ENCODE measurements at places on chromosomes 3 and 15.

GRCh38 chr3:45881078-45882022 is 5.0 kb upstream of the CCR9 start:
- H3K4me1 ChIP-seq = peaks cover 7% of the 10 kb centered on the region
- H3K36me3 ChIP-seq = no peaks in the 10 kb centered on the region
- H3K27me3 ChIP-seq = peaks cover 22% of the 10 kb centered on the region
- no peak for DNase-seq

DNA sequence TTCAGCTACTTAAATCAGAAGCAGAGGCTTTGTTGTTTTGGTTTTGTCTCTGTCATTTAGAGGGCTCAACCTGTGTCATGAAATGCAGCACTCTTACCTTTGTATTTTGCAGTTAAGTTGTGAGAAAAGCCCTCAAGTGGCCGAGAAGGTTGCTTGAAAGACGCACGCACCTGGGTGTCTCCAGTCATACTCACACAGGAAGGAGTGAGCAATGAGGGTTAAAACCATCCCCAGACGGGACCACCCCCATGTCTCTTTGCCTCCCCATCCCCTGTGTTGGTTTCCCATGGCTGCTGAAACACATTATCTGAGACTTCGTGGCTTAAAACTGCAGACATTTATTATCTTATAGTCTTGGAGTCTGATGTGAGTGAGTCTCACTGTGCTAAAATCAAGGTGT is 376.1 kb upstream of the CFAP20DC start:
- DNase-seq = no peak
- no peaks in the 10 kb centered on the region for H3K4me1 ChIP-seq
- H3K27me3 ChIP-seq = no peaks in the 10 kb centered on the region

DNA sequence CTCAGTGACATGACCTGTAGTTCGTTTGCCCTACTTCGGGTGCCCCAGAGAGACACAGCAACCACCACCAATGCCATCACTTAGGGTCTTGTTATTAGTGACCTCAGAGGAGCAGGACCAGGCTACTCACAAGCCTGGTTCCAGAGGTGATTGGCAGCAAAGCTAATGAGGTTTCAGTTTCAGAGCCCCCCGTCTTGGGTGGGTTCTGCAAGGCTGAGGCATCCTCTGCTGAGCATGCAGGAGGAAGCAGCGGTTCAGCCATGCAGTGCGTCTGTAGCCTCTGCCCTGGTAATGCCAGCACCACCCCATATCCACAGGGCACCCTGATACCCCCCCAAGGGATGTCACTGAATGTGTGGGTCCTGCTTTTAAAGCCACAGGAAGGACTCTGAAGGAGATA is 39.0 kb upstream of the ITGA11 start:
- DNase-seq = no peak
- peaks cover 21% of the 10 kb centered on the region for H3K27me3 ChIP-seq
- H3K36me3 ChIP-seq = no peaks in the 10 kb centered on the region
- no peak overlapping the region for H3K27ac ChIP-seq
- H3K4me1 ChIP-seq = no peaks in the 10 kb centered on the region

- peaks cover 29% of the 10 kb centered on the region for H3K4me1 ChIP-seq
- H3K36me3 ChIP-seq = peaks cover 22% of the 10 kb centered on the region
- H3K4me3 ChIP-seq = no peak overlapping the region
- no peaks in the 10 kb centered on the region for H3K27me3 ChIP-seq
- no peak overlapping the region for H3K27ac ChIP-seq
Measured at GRCh38 chr3:107644631-107645030, 121.9 kb downstream of the BBX start.

- H3K4me3 ChIP-seq = no peak overlapping the region
- no peaks in the 10 kb centered on the region for H3K36me3 ChIP-seq
- DNase-seq = no peak
- H3K27ac ChIP-seq = no peak overlapping the region
Measured at GRCh38 chr3:25214034-25214433, 214.0 kb upstream of the RARB start.

- H3K4me3 ChIP-seq = no peak overlapping the region
- DNase-seq = no peak
- peaks cover 15% of the 10 kb centered on the region for H3K4me1 ChIP-seq
- no peaks in the 10 kb centered on the region for H3K27me3 ChIP-seq
Measured at GRCh38 chr3:111904376-111905241, 45.5 kb downstream of the PHLDB2 start.

GRCh38 chr15:74121039-74121438 is 9.3 kb upstream of the ISLR2 start:
- peak overlapping the region; percentile 43 for H3K4me3 ChIP-seq
- no peak overlapping the region for H3K27ac ChIP-seq
- no peaks in the 10 kb centered on the region for H3K36me3 ChIP-seq
- H3K27me3 ChIP-seq = peaks cover 7% of the 10 kb centered on the region

GRCh38 chr3:155704771-155705559 is 39.9 kb downstream of the PLCH1 start:
- H3K27me3 ChIP-seq = no peaks in the 10 kb centered on the region
- no peak overlapping the region for H3K4me3 ChIP-seq
- no peak overlapping the region for H3K27ac ChIP-seq

GRCh38 chr15:87609474-87609873 is 647.1 kb downstream of the NTRK3 start:
- no peaks in the 10 kb centered on the region for H3K27me3 ChIP-seq
- DNase-seq = no peak
- no peak overlapping the region for H3K27ac ChIP-seq

- H3K27ac ChIP-seq = no peak overlapping the region
- H3K27me3 ChIP-seq = no peaks in the 10 kb centered on the region
- H3K4me3 ChIP-seq = no peak overlapping the region
- H3K4me1 ChIP-seq = no peaks in the 10 kb centered on the region
Measured at GRCh38 chr3:192253138-192253887, 474.0 kb downstream of the FGF12 start.

GRCh38 chr15:51030649-51031316 is 63.9 kb downstream of the TNFAIP8L3 start:
- DNase-seq = no peak
- H3K4me3 ChIP-seq = no peak overlapping the region
- no peaks in the 10 kb centered on the region for H3K27me3 ChIP-seq
- H3K27ac ChIP-seq = peak overlapping the region; percentile 11
- H3K36me3 ChIP-seq = no peaks in the 10 kb centered on the region

GRCh38 chr3:869734-870133 is 223.1 kb upstream of the CNTN6 start:
- H3K27ac ChIP-seq = no peak overlapping the region
- no peak overlapping the region for H3K4me3 ChIP-seq

- H3K27ac ChIP-seq = no peak overlapping the region
- DNase-seq = no peak
- H3K27me3 ChIP-seq = peaks cover 73% of the 10 kb centered on the region
- H3K4me3 ChIP-seq = no peak overlapping the region
Measured at GRCh38 chr3:194160158-194160557, 24.2 kb downstream of the HES1 start.

GRCh38 chr15:93496888-93497287 is 407.9 kb upstream of the RGMA start:
- H3K27me3 ChIP-seq = no peaks in the 10 kb centered on the region
- no peak for DNase-seq
- no peak overlapping the region for H3K4me3 ChIP-seq
- H3K4me1 ChIP-seq = no peaks in the 10 kb centered on the region
- H3K36me3 ChIP-seq = no peaks in the 10 kb centered on the region

DNA sequence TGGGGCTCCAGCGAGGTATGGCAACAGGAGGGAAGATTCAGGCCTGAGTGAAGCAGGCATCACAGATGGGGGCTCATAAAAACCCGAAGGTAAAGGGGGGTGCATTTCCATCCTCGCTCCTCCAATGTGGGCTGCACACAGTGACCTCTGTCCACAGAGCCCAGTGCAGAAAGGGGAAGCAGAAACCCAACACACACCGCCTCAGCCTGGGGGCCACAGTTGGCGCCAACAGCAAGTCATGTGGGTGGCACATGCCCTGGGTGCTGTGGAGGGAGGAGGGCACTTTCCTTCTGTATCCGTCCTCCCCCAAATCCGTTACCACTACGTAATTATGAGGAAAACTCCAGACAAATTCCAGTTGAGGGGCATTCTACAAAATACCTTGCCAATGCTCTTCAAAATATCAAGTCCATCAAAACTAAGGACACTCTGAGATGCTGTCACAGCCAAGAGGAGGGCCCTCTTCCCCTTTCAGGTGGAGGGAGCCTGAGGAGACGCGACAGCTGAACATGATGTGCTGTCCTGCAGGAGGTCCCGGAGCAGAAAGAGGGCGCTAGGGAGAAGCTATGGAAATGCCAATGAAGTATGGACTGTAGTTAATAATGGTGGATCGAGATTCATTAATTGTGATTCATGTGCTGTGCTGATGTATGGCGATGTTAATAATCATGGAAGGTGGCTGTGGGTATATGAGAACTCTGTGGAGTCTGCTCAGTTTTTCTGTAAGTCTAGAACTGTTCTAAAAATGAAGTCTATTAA is 16.4 kb downstream of the APBA2 start:
- H3K36me3 ChIP-seq = no peaks in the 10 kb centered on the region
- H3K4me3 ChIP-seq = no peak overlapping the region
- no peaks in the 10 kb centered on the region for H3K4me1 ChIP-seq
- DNase-seq = no peak

GRCh38 chr3:31621314-31621713 is 88.6 kb downstream of the STT3B start:
- no peak overlapping the region for H3K27ac ChIP-seq
- H3K4me3 ChIP-seq = no peak overlapping the region
- H3K27me3 ChIP-seq = no peaks in the 10 kb centered on the region
- no peak for DNase-seq

DNA sequence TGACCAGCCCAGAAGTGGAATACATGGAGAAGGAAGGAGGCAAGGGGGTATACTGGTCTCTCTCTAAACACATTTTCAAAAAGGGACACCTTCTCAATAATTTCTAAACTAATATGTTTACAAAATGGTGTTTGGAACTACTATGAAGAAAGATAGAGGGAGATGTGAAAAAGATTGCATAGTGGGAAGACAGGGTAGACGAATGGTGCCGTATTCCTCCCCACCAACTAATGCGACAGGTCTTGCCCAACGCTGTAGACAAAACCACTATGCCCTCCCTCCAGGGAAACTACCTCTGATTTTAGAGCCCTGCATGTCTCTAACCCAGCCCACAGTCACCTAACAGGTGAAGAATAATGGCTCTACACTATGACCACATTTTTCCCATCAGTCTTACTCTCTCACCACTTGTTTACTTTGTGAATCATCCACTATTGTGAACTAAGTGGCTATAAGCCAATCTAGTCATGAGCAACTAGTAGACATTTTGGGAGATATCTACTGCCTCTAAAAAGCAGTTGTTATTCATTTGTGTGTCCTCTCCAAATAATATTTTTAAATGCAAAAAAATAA is 108.2 kb upstream of the UBE2E2 start:
- H3K27ac ChIP-seq = no peak overlapping the region
- no peak overlapping the region for H3K4me3 ChIP-seq
- H3K36me3 ChIP-seq = peaks cover 2% of the 10 kb centered on the region

- H3K27me3 ChIP-seq = no peaks in the 10 kb centered on the region
- DNase-seq = no peak
- H3K4me1 ChIP-seq = no peaks in the 10 kb centered on the region
- no peak overlapping the region for H3K4me3 ChIP-seq
Measured at GRCh38 chr3:29067007-29067406, 213.9 kb upstream of the RBMS3 start.

- H3K4me3 ChIP-seq = no peak overlapping the region
- H3K4me1 ChIP-seq = no peaks in the 10 kb centered on the region
- H3K27ac ChIP-seq = no peak overlapping the region
- DNase-seq = no peak
- no peaks in the 10 kb centered on the region for H3K36me3 ChIP-seq
Measured at GRCh38 chr15:60744826-60745460, 266.0 kb upstream of the ICE2 start.

DNA sequence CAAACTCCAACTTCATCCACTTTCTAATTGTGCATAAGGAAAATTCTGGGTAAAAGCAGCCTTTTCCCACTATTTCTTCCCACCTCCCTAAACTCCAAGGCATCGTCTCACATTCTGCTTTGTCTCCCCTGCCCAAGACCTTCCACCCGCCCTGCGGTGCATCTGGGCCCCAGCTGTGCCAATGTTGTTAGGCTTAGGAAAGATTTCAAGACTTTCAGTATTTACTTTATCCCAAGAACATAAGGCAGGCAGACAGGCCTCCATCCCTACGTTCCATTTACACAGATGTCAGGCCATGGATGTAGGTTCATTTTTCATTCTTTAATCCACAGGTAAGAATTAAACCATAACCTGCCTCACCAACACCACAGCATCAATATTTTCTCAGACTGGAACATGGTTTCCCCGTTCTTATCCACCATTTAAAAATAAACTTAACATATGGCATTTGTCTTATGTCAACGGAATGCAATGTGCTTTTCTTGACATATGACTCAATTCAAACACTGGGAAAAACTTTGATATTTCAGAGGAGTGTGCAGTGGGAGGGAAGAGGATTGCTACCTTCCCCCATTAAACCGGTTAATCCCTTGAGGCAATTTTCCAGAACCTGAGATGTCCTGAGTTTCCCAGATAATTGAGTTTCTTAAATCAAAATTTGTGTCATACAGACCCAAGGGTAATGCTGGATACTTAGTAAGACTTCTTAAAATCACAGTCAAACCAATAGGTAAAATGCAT is 238.0 kb upstream of the LRIG1 start:
- H3K27ac ChIP-seq = no peak overlapping the region
- peaks cover 18% of the 10 kb centered on the region for H3K27me3 ChIP-seq
- no peaks in the 10 kb centered on the region for H3K4me1 ChIP-seq
- no peak for DNase-seq
- H3K36me3 ChIP-seq = no peaks in the 10 kb centered on the region

GRCh38 chr3:72797773-72798543 is 50.3 kb downstream of the SHQ1 start:
- no peak overlapping the region for H3K4me3 ChIP-seq
- no peak for DNase-seq
- no peaks in the 10 kb centered on the region for H3K27me3 ChIP-seq
- H3K36me3 ChIP-seq = peaks cover 9% of the 10 kb centered on the region
- H3K27ac ChIP-seq = no peak overlapping the region

DNA sequence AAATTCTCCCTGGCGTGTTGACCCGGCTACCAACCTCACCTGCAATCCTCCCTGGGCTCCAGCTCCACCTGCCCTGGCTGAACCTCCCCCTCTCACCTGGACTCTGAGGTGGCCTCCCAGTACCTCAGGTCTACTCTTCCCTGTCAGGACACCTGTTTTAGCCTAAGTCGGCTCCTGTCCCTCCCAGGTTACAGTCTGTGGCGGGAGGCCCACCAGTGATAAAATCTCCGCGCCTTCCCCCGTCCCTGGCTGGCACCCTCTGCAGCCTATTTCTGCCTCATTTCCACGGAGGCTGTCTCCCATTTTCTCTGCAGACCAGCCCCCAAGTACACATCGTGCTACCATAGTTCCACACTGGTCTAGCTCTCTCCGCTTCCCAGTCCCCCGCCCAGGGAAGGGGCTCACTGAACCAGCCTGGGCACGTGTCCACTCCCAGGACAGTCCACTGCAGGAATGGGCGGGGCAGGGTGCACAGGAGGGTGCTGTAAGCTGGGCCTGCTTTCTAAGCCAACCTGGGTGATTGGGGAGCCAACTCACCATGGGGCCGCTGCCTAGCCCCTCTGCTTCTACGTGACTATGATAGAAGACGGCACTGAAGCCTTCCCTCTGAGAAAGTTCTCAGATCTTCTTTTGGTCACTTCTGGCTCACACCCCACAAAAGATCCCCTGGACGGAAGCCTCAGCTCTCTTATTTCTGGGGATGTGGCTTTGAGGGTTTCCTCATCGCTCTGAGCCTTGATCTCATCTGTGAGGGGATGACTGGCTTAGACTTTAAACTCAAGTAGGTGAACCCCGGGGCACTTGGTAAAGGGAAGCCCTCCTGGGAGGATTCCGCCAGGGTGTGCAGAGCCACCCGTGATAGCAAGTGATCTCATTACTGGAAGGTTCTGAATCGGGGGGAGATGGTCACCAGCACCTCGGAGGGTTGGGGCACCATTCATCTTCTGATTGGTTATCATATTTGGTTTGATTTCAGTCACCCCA is 96.6 kb downstream of the NSMCE3 start:
- H3K4me3 ChIP-seq = no peak overlapping the region
- H3K36me3 ChIP-seq = no peaks in the 10 kb centered on the region
- H3K4me1 ChIP-seq = no peaks in the 10 kb centered on the region
- H3K27ac ChIP-seq = no peak overlapping the region
- DNase-seq = no peak
- peaks cover 19% of the 10 kb centered on the region for H3K27me3 ChIP-seq

Data from naive B cell (primary cell).